ENCODE measurements at places on chromosomes 2 and 18.

DNA sequence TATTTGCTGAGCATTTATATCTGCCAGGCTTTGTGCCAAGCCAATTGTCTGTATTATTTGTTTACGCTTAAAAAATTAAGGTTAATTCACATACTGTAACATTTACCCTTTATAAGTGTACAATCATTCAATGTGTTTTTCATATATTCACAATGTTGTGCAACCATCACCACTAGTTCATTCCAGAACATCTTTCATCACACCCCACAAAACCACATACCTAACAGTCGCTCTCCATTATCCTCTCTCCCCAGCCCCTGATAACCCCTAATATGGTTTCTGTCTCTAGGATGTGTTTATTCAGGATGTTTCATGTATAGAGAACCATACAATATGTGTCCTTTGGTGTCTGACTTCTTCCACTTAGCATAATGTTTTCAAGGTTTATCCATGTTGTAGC, 234.1 kb downstream of the INSIG2 start:
- peak; percentile 2 for DNase-seq

- no peak for DNase-seq
These were observed 92.7 kb upstream of the WDSUB1 start for GRCh38 chr2:159379181-159379580.

GRCh38 chr2:10412380-10412779, 35.7 kb downstream of the ODC1 start:
- DNase-seq: peak; percentile 67

- DNase-seq: no peak
These were observed 379.3 kb downstream of the SOX11 start for GRCh38 chr2:6071519-6071918.

DNA sequence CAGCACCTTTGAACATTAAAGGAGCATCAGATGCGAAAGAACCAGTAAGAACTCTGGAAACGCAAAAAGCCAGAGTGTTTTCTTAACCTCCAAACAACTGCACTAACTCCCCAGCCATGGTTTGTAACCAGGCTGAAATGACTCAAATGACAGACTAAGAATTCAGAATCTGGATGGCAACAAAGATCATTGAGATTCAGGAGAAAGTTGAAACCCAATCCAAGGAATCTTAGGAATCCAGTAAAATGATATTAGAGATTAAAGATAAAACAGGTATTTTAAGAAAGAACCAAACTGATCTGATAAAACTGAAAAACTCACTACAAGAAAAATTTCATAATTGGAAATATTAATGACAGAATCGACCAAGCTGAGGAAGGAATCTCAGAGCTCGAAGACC, 116.7 kb downstream of the PTRHD1 start:
- DNase-seq: no peak

GRCh38 chr2:159211447-159212396, 74.8 kb downstream of the WDSUB1 start:
- no peak for DNase-seq

GRCh38 chr2:15776992-15777702, 163.2 kb upstream of the MYCN start:
- DNase-seq: no peak

DNA sequence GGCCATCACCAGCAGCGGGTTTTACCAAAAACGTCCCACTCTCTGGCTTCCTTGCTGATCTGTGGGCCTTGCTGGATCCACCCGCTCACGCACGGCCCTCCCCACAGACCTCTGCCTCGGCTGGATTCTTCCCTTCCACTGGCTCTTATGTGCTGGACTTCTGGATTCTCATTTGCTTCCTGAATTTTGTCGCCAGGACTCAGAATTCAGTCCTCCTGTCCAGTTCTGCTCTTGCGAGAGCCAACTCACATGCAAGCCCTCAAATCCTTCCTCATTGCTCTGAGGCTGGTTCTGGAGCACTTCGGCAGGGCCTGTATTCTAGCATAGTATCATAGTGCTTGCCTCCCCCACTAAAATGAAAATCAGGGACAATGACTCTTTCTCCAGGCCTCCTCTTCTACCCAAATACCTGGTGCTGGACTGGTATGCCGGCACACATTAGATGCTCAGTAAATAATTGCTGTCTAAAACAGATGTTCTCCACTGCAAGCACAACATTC, 115.5 kb downstream of the ATL2 start:
- DNase-seq: no peak

- no peak for DNase-seq
These were observed 152.5 kb upstream of the POU3F3 start for GRCh38 chr2:104701411-104701911.

- DNase-seq: no peak
These were observed 68.0 kb downstream of the BOLA3 start for GRCh38 chr2:74079522-74080341.

DNA sequence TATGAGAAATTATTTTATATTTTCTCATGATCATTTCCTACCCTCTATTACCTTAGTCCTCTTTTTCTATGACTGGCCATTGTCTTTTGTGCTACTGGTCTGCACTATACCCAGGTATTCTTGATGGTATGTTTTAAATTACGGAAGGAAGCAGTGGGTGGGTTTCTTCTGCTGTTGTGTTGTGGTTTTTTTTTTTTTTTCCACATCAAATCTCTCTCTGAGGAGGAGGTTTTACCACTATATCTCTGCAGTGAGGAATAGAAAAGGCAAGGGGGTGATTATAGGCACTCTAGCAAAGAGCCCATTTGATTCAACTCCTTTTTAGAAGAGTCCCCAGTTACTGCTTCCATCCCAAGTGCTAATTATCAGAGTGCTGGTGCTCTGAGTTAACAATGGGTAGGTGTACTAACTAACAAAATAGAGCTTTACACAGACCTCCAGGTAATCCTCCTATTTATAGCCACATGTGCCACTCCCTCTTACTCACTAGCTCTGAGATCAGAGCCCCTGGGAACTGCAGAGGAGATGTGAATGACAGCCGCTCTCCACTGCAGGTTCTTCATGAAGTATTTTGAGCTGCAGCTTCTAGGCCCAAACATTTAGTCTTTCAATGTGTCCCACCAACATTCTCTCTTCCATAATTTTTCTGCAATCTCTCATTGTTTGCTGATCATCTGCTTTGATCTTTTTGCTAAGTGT, 301.6 kb upstream of the GULP1 start:
- DNase-seq: peak; percentile 27

DNA sequence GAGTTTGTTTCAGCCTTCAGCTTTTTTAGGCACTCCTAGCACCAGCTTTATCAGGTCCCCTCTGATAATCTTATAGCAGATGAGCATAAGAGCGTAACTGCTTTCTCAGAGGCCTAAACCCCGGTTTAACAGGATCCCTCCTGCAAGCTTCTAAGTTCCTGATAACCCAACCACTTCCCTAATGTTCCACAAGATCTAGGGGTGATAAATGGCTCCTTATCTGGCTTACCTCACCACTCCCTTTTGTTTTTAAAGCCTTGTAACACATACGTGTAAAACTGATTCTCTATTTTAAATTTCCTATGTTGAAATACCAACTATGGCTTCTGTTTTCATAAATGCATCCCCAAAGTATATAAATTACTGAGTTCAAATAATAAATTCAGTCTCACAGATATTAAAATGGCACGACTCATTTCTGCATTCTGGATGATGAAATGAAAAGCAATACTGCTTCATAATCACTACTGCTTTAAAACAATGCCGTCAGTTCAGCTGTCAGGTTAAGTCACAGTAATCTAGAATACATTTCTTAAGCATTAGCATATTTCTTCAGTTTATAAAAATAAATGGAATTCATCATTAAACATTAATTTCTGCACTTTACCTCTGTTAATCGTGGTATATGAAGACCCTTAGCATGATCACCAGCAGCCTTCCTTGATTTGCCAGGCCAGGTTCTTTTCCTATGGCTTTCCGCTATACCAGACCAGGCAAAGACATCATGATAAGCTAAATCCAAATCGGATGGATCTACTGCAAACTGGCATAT, 126.3 kb downstream of the C2orf74 start:
- DNase-seq: no peak

DNA sequence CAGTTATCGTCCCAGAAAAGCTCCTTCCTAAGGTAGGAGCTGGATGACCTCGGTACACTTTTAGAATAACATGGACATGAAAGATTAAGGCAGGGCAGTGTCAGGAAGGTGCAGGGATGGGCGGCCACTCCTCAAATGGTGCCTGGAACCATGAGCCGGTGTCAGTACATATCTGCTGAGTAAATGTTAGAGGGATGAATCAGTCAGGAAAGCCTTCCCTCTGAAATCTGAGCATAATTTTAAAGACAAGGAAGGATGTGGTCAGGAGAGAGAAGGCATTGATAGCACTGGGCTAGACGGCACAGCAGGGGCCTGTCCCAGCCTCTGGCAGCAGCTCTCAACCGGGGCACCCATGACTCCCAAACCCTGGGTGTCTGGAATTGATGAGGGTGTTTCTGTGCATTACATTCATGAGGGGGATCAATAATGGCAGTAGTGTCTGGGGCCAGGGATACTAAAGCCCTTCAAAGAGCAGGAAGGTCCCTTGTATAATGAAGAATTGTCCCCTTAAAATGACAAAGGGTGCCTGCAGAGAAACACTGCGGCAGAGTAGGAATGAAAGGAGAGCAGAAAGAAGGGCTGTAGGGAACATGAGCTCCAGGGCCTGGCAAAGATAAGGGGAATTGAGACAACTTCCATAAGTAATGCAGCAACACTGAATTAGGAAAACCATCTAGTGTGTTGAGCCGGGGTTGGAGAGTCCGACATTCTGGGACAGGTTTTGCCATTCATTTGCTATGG, 162.3 kb upstream of the REV1 start:
- DNase-seq: peak; percentile 25

DNA sequence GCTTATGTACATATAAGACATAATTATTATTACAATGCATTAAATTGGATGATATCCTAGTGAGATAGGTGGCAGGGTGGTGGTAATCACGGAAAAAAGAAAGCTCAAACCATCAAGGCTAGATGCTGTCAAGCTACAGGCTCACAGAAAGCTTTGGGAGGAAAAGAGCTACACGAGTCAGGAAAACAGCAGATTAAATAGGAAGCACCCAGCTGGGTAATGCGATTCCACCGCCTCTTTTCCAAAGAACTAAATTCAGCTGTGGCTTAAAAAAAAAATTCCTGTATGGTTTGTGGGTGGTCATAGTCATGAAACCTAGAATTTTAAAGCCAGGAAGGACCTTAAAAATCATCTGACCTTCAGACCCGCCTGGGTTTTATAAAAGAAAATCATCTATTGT, 23.7 kb upstream of the PTPN4 start:
- DNase-seq: no peak

- no peak for DNase-seq
These were observed 822 bp downstream of the PSMG2 start for GRCh38 chr18:12703664-12704063.

DNA sequence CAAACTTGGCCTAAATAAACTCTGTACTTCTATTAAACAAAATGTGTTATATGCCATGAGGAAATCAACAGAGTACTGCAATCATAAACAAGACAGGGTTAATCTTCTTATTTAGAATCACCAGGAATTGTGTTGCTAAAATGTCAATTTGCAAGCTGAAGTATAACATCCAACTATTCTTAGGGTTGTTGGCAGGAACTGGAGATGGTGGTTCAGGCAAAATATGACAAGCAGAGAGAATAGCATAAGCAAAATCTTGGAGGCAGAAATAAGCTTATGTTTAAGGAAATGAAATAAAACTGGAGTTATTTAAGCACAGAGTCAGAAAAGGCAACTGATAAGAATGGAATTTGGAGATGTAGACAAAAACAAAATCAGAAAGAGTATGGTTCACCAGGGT, 463.8 kb upstream of the SLC8A1 start:
- no peak for DNase-seq

GRCh38 chr18:40413160-40413559, 1541.9 kb upstream of the PIK3C3 start:
- DNase-seq: peak; percentile 52

DNA sequence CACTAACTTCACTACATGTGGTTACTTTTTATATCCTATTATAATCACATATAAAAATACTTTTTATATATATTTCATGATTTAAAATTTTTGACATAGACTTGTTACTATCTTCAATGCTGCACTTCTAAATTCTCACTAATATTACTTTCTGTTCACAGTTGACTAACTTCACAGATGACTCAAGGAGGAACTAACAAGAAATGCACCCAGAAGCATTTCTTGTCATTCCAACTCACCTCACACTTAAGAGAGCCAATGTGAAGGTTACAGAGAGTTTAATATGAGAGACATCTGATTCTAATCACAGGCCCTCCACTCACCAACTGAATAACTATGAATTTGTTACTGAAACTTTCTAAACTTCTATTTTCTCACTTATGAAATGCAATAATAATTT, 399.8 kb upstream of the SLC8A1 start:
- no peak for DNase-seq

DNA sequence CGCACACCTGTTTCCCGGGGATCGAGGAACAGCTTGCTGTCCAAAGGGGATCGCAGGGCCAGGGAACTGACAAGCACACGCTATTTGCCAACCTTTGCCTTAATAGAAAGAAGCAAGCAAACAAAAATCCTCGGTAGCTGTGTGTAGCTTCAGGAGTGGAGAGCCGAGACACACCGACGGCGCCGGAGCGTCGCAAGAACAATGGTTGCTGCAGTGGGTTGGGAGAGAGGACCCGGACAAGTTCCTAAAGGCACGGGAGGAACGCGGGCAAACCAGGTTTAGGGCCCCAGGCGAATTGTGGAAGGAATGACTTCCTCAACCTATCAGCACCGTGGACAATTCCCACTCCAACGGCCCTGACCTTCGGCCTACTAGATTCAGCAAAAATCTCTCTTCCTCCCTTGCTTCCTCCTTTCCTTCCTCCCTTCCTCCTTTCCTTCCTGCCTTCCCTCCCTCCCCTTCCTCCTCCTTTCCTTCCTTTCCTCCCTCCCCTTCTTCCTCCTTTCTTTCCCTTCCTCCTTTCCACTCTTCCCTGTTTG, 4.9 kb upstream of the NEUROD1 start:
- peak; percentile 4 for DNase-seq

DNA sequence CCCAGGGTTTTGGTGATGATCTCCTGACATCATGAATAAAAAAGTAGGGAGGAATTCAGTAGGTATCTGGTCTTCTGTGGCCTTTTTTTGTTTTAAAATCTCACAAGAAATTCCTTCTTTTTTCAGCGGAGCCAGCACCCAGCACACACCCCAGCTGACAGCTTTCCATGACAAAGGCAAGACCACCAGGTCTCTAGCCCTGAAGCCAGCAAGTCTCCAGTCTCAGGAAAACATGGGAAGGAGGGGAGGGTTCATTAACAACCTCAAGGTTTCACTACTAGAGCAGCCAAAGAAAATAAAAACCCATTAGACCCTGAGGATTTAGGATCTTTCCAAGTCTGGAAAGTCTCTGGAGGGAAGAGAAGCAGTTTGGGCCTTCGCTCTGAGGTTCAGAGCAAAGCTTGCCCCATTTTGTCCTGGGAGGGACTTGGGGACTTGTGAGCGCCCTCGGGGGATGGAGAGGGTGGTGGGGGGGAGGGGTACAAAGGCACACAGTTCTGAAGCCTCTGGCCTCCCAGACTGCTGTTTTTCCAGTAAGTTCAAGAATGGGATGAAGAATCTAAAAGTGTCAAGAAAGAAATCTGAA, 9.0 kb downstream of the FOXI3 start:
- DNase-seq: no peak

- DNase-seq: peak; percentile 28
These were observed 53.2 kb downstream of the ITGA6 start for GRCh38 chr2:172480301-172481218.
